ENCODE measurements at places on chromosomes 5 and 9.

DNA sequence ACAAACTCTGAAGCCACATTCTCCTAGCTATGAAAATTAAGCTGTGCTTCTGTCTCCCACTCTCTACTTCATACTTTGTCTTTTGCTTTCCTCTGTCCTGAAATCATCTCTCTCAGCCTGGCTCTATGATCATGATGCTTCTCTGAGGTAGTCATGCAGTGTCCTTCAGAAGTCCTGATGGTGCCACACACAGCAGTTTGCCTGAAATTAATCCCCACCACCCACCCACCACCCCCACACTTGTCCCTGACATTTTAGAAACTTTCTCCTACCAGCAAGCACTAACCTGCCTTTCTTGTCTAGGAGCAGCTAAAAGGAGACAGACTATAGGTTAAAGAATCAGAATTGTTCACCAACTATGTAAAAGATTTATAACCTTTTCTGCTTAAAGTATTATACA, 282.2 kb upstream of the FAM174A start:
- DNase-seq: no peak

GRCh38 chr9:12818431-12819000, 43.7 kb downstream of the LURAP1L start:
- DNase-seq: no peak

- no peak for DNase-seq
Measured at GRCh38 chr5:98468188-98468869, 305.1 kb upstream of the RGMB start.

DNA sequence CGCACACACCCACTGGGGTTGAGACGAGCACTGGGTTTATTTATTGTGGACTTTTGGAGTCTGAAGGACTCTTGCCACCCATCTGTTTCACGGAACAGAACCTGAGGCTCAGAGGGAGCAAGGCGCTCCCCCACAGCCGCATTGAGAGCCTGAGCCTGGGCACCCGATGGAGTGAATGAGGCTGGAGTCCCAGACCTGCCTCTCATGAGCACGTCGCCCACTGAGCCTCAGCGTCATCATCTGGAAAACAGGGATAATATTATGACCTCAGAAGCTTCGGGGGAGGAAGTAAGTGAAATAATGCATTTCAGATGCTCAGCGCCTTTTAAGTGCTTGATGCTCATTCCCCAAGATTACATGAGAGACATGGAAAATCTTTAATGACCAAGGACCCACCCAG, 5.5 kb downstream of the NEK6 start:
- DNase-seq: no peak

- no peak for DNase-seq
Measured at GRCh38 chr9:104177003-104177611, 83.0 kb downstream of the SMC2 start.

GRCh38 chr9:76634356-76635054, 129.7 kb upstream of the PCA3 start:
- DNase-seq: no peak

DNA sequence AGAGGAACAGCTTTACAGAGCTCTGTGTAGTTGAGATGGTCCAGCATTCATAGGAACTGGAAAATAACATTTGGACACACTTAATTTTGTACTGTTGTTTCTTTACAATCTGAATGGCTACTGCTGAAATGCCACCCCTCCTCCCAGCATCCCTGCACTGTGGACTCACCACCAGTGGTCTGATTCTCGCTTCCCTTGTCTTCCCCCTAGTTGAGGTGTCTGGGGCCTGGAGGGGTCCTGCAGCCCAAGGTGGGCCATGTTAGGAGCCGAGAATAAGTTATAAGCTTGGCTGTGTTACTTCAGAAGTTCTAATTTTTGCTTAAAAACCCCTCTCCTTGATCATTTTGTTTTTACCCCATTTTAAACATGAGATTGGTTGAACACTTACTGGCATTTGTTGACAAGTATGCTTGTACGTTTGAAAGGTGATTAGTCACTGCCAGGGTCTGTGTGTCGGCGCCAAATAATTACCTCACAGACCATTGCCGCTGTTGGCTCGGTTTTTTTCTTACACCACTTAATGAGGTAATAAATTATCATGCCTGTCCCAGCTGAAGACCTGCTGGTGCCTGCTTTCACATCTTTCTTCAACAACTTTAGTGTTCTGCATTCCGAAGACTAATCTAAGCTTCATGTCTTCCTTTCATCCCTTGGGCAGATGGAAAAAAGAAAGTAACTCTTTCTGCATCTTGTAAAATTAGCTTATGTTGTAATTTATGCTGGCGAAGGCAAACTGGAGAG, 65.8 kb downstream of the MCCC2 start:
- DNase-seq: no peak

GRCh38 chr9:21854594-21854993, 52.2 kb downstream of the MTAP start:
- no peak for DNase-seq

- DNase-seq: no peak
Measured at GRCh38 chr9:33151007-33151557, 16.1 kb downstream of the B4GALT1 start.

DNA sequence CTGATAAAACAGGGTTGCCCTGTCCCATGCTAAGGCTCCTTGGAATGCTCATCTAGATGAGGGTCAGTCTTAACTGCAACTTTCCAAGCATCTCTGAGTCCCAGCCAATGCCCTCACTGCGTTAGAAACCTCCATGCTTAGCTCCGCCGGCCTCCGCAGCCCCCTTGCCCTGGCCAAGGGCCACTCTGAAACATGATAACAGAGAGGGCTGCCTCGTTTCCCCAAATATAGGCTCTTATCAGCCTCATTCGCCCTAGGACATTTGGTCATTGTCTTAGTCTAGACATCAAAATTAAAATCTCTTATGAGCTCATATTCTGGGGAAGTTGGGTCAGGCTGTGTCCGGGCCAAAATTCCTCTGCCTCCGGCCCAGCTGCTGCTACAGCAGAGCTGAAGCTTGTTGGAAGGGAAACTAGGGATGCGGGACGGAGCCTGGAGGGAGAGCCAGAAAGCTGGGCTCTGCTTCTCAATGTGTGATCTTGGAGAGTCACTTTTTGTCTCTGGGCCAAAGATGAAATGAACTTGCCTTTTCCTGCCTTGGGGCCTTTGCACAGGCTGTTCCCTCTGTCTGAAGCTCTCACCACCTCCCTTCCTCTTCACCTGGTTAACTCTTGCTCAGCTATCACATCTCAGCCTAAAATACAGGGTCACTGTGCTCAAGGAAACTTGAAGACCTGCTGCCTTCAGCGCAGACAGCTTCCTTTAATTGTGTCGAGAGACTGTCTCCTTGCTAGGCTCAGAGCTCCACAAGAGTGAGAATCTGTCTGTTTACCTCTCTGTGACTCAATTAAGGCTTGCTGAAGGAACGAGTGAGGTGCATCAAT, 191.3 kb downstream of the RGS3 start:
- no peak for DNase-seq

- DNase-seq: no peak
Measured at GRCh38 chr9:68470634-68471033, 70.0 kb downstream of the TMEM252 start.

DNA sequence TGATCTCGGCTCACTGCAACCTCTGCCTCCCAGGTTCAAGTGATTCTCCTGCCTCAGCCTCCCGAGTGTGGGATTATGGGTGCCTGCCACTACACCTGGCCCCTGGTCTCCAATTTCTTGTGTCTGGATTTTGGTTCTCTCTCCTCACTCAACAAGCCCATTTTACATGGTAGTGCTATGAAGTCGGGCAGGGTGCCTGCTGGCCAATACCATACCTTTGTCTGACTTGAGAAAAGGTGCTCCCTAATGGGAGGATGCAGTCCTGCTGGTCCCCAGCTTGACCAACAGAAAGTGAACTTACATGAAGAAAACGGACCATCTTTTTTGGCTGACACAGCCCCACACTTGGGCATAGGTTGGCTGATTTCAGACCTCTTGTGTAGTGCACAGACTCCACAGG, 21.6 kb upstream of the PTGS1 start:
- DNase-seq: no peak

- DNase-seq: no peak
Measured at GRCh38 chr5:141646026-141646425, 5.2 kb downstream of the FCHSD1 start.

DNA sequence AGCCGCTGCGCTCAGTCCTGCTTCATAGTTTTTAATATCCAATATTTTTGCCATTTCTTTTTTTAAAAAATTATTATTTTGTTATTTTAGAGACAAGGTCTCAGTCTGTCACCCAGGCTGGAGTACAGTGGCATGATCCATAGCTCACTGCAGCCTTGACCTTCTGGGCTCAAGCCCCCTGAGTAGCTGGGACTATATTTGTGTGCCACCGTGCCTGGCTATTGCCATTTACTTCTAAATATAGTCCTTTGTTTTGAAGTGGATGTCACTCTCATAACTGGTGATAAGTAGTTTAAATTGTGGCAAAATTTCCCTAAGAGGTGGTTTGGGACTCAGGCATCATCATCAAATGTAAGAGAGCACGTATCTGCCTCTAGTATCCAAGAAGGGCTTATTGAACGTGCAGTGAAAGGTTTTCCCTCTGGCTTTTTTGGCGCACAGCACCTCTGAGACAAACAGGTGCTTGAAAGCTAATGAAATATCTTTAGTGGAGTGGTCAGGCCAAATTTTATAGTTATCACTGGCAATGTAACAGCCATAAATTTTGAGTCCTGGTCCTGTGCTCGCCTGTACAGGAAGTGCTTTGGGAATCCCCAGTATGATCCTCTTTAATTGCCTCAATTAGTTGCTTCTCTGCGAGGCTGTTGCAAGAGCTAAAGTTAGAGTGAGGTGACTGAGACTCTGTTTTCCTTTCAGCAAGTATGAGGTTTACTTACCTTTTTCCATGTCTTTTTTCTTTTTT, 14.8 kb downstream of the STXBP1 start:
- no peak for DNase-seq

DNA sequence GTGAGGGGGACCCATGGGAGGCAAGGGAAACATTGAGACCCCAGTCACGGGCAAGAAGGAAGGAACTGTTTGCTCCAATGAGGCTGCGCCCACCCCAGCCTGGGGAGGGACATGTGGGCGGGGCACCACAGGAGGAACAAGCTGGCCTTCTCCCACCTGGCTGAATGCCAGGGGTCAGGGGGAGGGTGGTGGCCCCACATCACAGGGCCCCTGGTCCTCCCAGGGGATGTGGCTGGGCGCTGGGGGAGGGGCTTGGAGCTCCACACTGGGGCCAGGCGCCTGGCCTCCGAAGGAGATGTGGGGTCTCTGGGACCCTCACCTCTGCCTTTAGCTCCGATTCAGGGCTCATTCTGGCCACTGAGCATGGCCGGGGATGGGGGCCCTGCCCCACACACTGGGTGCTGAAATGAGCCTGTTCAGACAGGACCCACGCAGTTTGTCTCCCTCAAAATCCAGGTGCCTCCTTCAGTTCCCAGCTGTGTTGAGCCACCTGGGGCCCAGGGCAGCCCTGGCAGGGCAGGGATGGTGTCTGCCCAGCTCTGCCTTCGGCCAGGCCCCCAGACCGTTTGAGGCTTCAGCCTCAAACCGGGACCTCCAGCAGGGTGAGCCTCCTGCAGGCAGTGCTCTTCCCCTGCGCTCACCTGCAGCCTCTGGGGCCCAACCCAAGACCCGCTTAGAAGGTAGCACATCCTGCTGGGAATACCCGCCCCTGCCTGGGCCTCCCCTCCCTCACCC, 33.2 kb upstream of the NOTCH1 start:
- no peak for DNase-seq

DNA sequence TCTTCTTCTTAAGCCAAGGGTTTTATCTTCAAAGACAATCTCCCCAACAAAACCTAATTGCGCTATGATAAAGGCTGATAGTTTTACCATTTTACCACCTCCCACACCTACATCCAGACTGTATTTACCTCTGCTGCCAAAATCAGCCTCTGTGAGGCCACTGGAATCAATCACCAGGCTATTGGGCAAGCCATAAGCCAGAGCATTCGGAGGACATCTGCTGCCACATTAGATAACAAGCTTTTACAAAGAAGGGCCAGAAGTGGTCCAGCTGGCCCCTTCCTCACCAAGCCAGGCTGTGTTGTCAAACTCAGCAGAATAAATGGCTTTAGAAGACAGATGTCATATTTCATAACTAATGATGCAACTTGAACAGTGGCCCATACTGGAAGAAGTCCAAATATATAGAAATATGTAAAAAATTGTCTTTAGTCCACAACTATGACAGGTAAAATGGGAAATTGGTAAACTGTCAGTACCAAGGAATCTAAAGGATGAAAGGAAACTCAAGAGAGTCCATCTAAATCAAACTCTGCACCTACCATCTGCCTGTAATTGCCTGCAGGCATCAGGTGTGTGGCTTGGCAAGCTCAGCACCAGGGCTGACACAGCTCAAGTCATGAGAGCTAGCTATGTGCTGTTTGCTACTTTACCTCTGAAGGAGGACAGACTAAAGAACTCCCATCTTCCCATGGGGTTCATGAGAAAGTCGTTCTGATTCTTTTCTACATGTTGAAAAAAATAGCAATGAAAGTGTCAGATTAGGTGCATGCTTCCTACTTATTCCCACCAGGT, 16.1 kb downstream of the SLC45A2 start:
- no peak for DNase-seq

DNA sequence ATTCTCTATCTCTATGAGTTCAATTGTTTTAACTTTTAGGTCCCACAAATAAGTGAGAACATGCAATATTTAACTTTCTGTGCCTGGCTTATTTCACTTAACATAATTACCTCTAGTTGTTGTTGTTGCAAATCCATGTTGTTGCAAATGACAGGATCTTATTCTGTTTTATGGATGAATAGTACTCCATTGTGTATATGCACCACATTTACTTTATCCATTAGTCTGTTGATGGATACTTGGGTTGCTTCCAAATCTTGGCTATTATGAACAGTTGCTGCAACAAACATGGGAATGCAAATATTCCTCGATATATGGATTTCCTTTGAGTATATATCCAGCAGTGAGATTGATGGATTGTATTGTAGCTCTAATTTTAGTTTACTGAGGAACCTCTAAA, 36.3 kb downstream of the MEGF9 start:
- DNase-seq: no peak

DNA sequence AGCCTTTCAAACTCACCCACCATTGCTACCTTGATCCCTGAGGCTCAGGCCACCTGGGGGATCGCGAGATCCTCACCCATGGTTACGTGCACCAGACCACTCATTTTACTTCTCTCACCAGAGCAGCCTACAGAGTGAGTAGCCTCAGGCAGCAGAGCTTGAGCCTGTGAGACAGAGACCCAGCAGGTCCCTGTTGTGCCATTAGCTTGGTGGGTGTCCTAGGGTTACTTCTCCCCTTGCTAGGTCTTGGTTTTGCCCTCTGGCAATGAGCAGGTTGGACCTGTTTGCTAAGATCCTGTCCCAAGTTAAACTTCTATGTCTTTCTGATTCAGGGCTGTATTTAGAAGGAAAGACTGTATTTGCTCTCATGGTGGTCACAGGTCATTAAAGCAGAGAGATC, 21.8 kb downstream of the WHRN start:
- DNase-seq: no peak

- no peak for DNase-seq
Measured at GRCh38 chr5:112921026-112921832, 798 bp downstream of the REEP5 start.

Measured in cerebellar nuclear complex (tissue), 1 donor.